T-cell (primary cell): ENCODE measurements at places on chromosomes 5 and 9. TPM values are rescaled to one million over a fixed set of nuclear protein-coding genes. Genes with fewer than 3 reads are reported as not detected.

- DNase-seq: no peak
These were observed 57.2 kb downstream of the EXD3 start for GRCh38 chr9:137365552-137366444.

- no peak for DNase-seq
These were observed 74.2 kb upstream of the FSTL4 start for GRCh38 chr5:133686566-133686965.

DNA sequence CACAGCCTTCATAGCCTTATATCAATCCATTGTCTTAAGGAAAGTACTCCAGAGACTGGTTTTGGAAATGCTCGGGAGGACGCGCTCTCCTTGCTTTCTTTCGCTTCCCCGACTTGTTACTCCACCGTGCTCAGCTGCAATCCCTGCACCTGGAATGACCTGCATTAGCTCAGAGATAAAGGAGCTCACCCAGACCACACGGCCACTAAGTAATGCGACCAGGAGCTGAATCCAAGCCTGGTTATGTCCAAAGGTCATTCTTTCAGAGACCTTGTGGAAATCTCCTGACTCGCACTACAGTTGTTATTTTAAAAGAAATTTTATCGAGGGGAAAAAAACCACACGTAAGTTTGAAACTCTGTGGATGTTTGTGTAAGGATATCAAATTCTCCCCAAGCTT is 135.3 kb upstream of the DPYSL3 start:
- DNase-seq: no peak

DNA sequence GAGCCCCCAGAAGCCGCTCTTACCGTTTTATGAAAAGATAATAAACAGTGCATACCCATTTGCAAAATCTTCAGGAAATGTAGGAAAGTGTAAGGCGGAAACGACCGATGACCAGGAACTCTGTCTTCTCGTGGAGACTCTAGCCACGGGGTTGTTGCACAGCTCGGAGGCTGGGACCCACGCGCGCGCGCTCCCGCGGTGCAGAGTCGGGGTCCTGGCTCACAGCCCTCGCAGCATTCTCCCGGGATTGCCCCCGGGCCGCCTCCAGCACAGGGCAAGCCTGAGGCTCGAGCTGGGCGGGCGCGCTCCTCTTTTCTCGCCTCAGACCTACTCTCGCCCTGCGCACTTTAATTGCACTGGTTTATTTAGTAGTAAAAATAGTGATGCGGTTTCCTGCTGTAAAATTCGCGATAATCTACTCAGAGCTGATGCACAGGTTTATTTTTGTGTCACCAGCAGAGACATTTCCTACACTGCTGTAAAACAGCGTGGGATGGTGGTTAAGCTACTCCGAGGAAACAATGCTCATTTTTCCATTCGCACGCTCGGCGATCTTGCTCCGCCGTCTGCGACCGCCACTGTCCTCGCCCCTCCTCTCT is 15.5 kb downstream of the TRIM7 start:
- no peak for DNase-seq

- no peak for DNase-seq
These were observed 366.2 kb upstream of the GRAMD2B start for GRCh38 chr5:126056851-126057622.

DNA sequence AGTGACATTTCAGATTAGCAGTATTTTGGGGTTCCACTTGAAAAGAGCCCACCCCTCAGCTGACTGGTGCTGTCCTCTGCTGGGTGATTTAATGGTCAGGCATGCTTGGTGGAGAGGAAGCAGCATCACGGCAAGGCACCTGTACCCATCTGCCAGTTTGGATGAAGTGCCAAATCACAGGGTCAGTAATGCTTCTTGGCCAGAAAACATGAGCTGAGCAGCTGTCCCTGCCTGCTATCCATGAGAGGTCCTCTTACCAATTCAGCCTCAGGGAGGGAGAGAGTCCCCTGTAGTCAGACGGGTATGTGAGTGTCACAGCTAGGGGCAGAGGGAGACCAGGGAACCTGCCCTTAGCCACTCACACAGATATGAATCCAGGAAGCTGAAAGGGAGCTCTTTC is 137.9 kb downstream of the SEC61B start:
- no peak for DNase-seq

DNA sequence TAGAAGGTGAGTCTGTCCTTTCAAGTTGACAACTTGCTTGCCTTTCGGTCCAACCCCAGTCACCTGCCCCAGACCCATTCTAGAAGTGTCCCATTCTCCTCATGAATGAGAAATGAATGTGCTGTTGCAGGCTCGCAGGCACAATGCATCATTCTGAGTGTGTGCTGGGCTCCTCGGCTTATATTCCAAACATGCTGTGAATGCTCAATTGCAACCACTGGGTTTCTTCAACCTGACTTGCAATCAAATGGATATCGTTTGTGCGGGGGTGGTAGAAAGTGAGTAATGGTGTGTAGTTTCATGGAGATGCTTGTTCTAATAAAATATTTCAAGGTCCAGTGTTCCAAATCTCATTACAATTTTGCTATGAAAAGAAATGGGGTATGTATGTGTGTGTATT is 256.6 kb upstream of the IL12B start:
- no peak for DNase-seq

DNA sequence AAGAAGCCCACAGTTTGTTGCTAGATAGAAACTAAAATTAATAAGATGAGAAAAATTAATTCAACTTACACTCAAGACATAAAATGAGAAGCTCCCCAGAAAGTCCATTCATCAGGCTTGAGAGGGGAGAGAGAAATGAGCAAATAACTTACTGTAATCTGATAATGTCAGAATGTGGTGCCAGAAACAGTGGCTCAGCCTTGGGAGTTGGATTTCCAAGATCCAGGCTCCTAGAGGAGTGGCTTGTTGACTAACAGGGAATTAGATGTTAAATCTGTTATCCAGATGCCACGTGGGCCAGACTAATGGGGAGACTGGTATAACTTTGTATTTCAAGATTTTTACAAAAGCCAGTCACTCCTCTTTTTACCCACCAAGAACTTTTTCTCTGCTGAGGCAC is 458.2 kb downstream of the GADD45G start:
- DNase-seq: no peak

DNA sequence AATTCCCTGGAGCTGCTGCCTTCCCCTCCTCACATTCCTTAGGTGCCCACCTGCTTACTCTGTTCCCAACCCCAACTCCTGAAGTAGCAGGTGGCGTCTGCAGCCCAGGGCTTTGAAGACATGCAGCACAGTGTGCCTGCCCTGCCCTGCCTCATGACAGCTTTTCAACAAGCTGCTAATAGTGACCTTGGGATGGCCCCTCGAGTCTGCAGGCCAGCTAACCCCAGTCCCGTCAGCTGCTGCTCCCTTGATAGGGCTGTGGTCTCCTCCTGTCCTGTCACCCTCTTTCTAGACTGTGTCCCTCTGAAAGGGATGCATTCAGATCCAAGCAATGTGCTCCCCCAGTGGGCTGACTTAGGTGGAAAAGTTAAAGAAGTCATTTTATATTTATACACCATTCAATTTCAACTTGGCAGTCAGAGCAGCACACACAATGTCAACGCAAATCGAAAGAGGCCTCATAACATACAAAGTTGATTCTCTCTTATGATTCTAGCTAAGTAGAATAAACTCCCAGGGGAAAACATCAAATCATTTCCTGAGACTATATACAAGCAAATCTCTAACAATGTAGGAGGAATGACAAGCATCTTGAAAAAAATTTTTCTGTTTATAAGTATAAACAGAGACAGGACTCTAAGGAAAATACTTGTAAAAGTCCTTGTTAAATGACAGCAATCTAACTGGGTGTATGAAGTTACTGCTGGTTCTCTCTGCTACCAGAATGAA is 37.9 kb downstream of the ADRB2 start:
- DNase-seq: no peak

DNA sequence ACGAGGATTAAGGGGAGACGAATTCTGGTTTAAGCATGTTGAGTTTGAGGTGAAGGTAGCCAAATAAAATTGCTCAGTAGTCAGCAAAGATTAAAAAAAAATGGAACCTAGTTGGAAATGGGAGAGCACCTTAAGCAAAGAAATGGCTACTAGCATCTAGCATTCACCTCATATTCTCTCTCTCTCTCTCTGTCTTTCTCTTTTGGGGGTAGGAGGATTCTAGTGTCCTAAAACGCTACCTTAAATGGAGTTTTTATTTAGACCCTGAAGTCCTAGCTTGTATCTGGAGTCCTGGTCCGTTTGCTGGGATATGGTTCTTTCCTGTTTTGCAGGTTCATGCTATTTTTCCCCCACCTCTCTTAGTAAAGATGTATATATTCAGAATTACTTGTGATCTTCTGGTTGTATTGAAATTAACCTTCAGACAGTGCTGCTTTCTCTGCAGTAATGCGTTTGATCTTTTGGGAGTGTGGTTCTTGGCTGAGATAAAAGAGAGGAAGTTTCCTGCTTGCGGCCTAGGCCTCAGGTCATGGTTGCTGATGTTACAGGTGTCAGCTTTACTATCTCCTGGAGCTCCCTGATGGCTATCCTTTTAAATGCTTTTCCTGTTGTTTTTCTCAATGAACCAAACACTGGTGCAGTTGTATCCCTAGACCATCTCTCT is 8.0 kb downstream of the TGFBR1 start:
- DNase-seq: peak; percentile 83

- DNase-seq: no peak
These were observed 349.2 kb upstream of the RORB start for GRCh38 chr9:74147906-74148305.

The LCN15 gene
- not detected for total RNA-seq

The NR3C1 gene
- 123 TPM for total RNA-seq

The PCDHA8 gene
- total RNA-seq: not detected

The C1QTNF2 gene
- not detected for total RNA-seq

The GABRA1 gene
- total RNA-seq: not detected

The CD14 gene
- 1.3 TPM for total RNA-seq

The ADAMTS13 gene
- 3.3 TPM for total RNA-seq

The IFNA8 gene
- not detected for total RNA-seq

The TMOD1 gene
- total RNA-seq: 1.7 TPM
